Foreskin keratinocyte (primary cell): ENCODE measurements at places on chromosomes 7 and 10.

- DNase-seq, result no peak
Observed at GRCh38 chr10:8238986-8239385, 184.5 kb downstream of the GATA3 start.

- DNase-seq, result no peak
Observed at GRCh38 chr7:156073366-156074052, 261.2 kb upstream of the SHH start.

- DNase-seq, result no peak
Observed at GRCh38 chr10:3574451-3574850, 210.6 kb downstream of the KLF6 start.

DNA sequence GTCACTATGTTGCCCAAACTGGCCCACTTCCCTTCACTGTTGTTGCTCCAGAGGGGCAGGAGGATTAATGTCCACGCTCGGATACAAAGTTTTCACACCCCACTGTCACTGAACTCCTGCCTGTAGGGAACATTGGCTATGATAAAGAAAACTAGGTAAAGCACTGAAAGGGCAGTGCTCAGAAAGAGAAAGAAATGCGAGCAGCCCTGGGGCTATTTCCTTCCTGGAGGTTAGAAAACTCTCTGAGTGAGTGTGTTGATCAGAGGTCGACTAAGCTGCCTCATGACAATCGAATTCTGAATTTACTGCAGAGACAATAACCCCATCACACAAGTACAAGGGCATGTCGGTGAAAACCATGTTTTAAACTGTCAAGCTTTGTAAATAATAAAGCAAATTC, 227.2 kb upstream of the PITRM1 start:
- no peak for DNase-seq

- DNase-seq, result no peak
Observed at GRCh38 chr7:4653771-4654170, 28.3 kb upstream of the FOXK1 start.

DNA sequence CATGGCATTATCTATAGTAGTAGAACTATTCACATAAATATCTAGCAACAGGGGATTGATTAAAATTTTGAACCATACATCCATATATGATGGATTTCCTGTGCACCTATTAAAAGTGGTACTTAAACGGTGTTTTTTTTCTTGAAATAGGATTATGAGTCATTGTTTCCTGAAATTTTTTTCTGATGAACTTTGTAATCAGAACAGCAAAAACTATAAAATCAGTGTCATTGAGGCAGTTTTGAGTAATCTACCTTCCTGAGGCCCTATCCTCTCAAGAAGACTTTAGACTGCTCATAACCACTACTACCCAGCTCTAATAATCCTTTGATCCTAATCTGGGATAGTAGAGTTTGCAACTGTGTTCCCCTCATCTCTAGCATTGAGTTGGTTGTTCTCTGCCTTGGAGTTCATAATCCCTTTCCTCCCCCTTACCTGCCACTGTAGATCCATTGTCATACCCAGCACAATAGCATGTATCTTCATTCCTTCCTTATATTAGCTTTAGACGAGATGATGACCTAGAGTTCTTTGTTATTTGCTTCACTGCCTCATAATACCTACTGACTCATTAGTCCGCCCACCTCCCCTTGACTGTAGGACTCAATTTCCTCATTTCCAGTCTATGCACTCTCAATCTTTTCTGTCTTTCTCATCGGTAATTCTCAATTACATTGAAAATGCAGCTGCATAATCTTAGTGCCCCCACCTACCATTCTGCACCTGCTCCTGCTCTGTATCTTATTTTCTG, 133.4 kb downstream of the LRRC4 start:
- DNase-seq, result no peak

- peak; percentile 86 for DNase-seq
Observed at GRCh38 chr7:116671681-116672595, at the start of gene MET. Gene MET, plus strand, starts transcription at chr7:116672196. Its CDS starts 26,889 bp downstream, at chr7:116699085.

- no peak for DNase-seq
Observed at GRCh38 chr10:34854147-34854601, 39.1 kb upstream of the PARD3 start.

GRCh38 chr10:14531974-14532373, 201.2 kb upstream of the FRMD4A start:
- no peak for DNase-seq

GRCh38 chr10:108582387-108582786, 1340.9 kb downstream of the XPNPEP1 start:
- no peak for DNase-seq

DNA sequence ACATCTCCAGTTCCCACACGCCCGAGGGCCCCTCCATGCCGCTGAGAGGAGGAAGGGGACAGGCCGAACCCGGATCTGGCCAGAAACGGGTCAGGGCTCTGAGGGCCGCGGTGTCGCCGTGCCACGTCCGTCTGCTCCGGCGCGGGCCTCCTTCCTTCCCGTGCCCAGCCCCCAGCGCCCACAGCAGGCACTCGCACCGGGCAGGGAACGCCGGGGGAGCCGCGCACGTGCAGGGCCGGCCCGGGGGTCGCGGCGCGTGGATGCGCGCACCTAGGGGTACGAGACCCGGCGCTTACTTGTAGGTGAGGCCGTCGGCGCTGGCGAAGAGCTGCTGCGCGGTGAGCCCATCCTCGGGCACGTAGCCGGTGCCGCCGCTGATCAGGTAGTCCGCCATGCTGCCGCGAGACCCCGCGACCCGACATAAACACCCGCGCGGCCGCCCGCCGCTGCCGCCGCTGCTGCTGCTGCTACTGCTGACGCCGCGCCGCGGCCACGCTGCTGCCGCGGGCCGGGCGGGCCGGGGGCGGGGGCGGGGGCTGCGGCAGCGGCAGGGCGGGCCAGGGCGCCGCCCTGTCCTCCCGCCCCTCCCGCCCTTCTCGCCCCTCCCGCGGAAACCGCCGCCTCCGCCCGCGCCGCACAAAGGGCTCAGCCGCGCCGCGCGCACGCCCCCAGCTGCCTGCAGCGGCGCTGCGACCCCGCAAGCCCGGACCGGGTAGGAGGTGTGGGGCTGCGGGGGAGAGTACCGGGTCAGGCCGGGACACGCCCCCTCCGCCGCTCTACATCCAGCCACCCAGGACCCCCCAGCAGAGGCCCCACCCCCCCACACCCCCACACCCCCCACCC, 4.1 kb downstream of the IMPDH1 start:
- DNase-seq, result no peak

DNA sequence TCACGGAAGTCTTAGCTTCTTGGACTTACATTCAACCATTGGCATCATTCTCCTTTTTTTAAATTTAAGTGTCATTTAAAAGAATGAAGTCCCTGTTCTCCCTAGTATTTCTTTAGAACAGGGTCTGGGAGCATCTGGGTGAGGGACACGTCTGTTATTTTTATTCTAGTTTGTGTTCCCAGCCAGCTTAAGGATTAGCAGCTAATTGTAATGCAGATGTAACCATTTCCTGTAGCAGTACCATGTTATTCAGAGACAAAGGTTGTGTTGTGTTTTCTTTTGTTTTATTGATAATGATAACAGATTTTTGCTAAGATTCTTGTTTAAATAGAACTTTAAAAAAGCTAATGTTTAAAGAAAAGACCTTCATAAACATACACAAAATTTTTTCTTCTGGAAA, 34.3 kb downstream of the BMS1 start:
- DNase-seq, result no peak

DNA sequence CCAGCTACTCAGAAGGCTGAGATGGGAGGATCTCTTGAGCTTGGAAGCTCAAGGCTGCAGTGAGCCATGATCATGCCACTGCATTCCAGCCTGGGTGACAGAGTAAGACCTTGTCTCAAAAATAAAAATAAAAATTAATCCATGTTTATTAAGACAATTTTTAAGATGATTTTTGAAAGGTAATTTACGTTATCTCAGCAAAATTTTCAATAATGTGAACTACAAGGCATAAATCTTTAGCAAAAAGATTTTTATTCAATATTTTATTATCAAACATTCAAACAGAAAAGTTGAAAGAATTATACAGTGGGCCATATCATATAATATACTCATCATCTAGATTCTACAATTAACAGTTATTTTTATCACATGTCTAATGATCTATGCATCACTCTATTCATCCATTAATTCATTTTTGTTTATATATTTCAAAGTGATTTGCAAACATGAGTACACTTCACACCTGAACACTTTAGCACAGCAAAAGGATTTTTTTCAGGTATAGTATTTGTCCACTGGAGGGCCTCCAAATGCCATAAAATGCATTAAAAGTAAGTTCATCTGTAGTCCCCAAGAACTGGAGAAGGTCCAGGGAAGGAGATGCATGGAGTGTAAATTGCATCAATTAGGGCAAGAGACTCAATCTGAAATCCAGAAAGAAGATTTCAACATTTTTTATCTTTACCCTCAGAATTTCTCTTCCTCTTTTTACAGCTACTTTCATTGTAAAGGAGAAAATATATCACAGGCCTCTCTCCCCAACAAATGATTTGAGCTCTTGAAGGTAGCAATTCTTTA, 38.6 kb upstream of the RSBN1L start:
- no peak for DNase-seq
